ENCODE measurements at places on chromosomes 6 and 20.

DNA sequence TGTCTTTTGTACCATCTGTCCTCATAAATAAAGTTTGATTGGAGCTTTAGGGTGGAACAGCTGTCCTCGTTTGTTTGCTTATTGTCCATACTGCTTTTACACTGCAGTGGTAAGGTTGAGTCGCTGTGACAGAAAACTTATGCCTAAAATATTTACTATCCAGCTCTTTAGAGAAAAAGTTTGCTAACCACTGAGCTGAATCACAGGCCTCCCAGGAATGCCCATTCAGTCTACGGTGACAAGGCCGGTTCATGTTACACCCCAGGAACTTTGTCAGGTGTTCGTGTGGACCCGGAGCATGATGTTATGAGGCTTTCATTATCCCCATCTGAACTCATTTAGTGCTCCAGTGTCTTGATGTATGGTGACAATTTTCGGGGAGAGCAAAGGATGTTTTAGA is 401.1 kb downstream of the SAMD5 start:
- DNase-seq: no peak

DNA sequence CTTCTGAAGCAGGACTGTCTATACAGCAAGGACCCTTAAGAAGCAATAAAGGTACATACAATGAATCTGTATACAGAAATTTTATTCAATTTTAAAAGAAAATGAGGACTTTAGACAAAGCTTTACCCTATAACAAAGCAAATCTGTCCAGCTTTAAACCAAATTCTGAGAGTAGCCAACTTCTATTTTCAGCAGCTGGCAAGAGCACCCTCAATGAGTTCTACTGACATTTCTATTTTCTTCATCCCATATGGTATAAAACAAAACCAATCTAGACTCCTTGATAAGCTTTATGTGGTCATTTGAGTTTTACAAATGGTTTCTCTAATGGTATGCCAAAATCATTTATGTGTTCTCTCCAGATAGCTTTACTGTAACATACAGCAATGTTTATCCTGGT is 12.7 kb downstream of the CPNE1 start:
- DNase-seq: no peak

DNA sequence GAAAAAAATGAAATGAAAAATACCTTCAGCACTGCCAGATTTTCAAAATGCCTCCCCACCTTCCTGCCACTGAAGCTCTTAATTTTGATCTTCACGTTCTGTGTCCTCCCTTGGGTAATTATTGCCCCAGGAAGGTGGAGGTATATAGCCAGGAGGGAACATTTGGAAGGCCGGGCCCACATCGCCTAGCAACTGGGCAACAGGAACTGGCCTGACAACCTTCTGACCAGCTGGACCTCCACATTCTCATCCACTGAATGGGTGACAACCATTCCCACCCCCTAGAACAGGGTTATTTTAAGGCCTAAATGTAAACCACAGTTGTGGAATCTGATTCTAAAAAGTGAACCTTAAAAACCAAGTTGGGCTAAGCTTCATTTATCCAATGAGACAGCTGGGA is 3.2 kb downstream of the RRBP1 start:
- DNase-seq: no peak

- no peak for DNase-seq
Observed at GRCh38 chr20:49987868-49988690, 5.3 kb downstream of the SNAI1 start.

Data from pancreas (tissue), 10 donors.